Psoas muscle (tissue), 8 donors: ENCODE measurements at places on chromosomes 16 and 17. TPM values are rescaled to one million over a fixed set of nuclear protein-coding genes. Genes with fewer than 3 reads are reported as not detected.

GRCh38 chr16:56999409-57000270 lies 10.3 kb downstream of the NLRC5 start:
- DNase-seq: no peak

DNA sequence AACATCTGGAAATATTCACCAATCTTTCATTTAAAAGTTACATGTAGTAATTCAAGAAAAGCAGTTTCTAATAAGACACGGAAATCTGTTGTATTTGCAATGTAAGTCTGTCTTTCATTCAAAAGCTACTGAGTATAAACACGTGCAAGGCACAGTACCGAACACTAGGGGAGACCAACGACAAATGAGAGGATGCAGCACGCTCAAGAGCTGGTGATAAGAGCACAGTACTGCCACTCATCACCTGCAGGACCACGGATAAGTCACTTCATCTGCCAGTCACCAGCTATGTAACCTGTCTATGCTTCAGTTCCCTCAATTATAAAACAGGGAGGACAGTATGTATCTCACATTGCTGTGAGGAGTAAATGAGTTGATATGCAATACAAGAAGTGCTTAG lies 67.1 kb downstream of the CLEC18A start:
- DNase-seq: no peak

- peak; percentile 83 for DNase-seq
Measured at GRCh38 chr17:2064980-2065785, 10.3 kb downstream of the HIC1 start.

Gene SMIM22
- total RNA-seq: not detected

GRCh38 chr17:41678411-41678906 lies 10.2 kb upstream of the EIF1 start:
- DNase-seq: peak; percentile 18

GRCh38 chr17:45641541-45641940 lies 142.6 kb upstream of the CRHR1 start:
- no peak for DNase-seq

- DNase-seq: no peak
Measured at GRCh38 chr16:78628461-78629045, 529.1 kb downstream of the WWOX start.
